Thoracic aorta (tissue), 2 donors: ENCODE measurements at places on chromosomes 16 and 17. TPM values are rescaled to one million over a fixed set of nuclear protein-coding genes. Genes with fewer than 3 reads are reported as not detected.

The KRTAP4-9 gene
- total RNA-seq = not detected

The MYCBPAP gene
- 0.56 TPM for total RNA-seq

The SLC5A11 gene
- total RNA-seq = not detected

The PPL gene
- total RNA-seq = 22.6 TPM

DNA sequence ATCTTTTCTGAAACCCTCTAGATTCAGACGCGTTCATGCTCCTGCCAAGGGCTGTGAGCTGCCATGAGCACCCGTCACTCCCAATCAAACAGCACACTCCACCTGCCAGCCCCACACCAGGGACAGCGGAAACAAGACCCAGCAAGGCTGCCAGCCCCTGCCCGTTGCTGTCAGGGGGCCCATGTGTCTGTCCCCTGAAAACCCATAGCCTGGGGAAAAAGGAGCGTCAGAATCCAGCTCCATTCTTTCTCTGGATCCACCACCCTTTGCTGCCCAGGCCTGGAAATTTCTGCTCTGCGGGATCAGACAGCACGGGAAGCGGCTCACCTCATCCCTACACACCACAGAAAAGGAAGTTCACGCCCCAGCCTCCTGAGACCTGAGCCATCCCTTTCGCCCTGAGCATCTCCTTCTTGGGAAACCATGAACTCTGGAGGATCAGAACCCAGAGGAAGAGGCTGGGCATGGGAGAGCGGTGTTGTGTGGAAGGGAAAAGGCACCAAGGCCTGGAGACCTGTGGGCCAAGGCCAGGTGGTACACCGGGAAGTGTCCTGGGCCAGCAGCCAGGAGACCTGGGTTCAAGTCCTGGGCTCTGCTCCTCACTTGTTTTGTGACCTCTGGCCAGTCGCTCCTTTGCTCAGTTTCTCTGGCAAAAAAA lies 51.5 kb upstream of the RCVRN start:
- H3K4me3 ChIP-seq = no peak overlapping the region
- no peaks in the 10 kb centered on the region for H3K27me3 ChIP-seq
- no peaks in the 10 kb centered on the region for H3K4me1 ChIP-seq

GRCh38 chr16:23952128-23952970 lies 116.6 kb downstream of the PRKCB start:
- DNase-seq = no peak
- no peaks in the 10 kb centered on the region for H3K36me3 ChIP-seq
- no peaks in the 10 kb centered on the region for H3K27me3 ChIP-seq
- peak overlapping the region; percentile 16 for H3K4me3 ChIP-seq
- no peaks in the 10 kb centered on the region for H3K4me1 ChIP-seq

- no peaks in the 10 kb centered on the region for H3K4me1 ChIP-seq
- no peak for DNase-seq
- H3K4me3 ChIP-seq = no peak overlapping the region
Observed at GRCh38 chr17:69961501-69962145, 113.4 kb upstream of the KCNJ16 start.

GRCh38 chr17:77464988-77465357 lies 324.2 kb downstream of the SEC14L1 start:
- DNase-seq = no peak
- peaks cover 9% of the 10 kb centered on the region for H3K4me1 ChIP-seq
- H3K4me3 ChIP-seq = no peak overlapping the region
- no peaks in the 10 kb centered on the region for H3K27me3 ChIP-seq
- no peaks in the 10 kb centered on the region for H3K36me3 ChIP-seq

GRCh38 chr17:70021726-70022125 lies 53.3 kb upstream of the KCNJ16 start:
- peak overlapping the region; percentile 37 for H3K27ac ChIP-seq
- no peaks in the 10 kb centered on the region for H3K27me3 ChIP-seq
- H3K36me3 ChIP-seq = no peaks in the 10 kb centered on the region
- no peak for DNase-seq
- peak overlapping the region; percentile 24 for H3K4me3 ChIP-seq
- peaks cover 6% of the 10 kb centered on the region for H3K4me1 ChIP-seq

DNA sequence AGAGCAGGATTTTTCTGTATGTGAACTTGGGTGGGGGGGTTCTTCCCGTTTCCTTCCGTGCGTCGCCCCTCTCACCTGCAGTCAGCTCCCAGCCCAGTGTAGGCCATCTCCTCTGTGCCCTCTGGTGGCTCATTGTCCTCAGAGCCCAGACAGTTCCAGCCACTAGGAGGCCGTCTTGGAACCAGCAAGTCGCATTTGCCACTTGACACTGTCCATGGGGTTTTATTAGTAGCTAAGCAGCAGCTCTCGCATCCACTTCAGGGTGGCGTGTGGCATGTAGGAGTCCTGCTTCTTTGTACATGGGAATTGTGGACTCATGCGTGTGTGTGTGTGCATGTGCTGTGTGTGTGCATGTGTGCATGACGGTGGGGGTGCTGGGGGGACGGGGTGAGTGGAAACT lies 74.0 kb downstream of the SEC14L1 start:
- no peak for DNase-seq
- no peaks in the 10 kb centered on the region for H3K27me3 ChIP-seq
- H3K4me1 ChIP-seq = no peaks in the 10 kb centered on the region
- no peak overlapping the region for H3K4me3 ChIP-seq
- H3K36me3 ChIP-seq = peaks cover 59% of the 10 kb centered on the region

GRCh38 chr16:3492356-3492755 lies 2.9 kb downstream of the C16orf90 start:
- peaks cover 7% of the 10 kb centered on the region for H3K36me3 ChIP-seq
- DNase-seq = no peak
- no peak overlapping the region for H3K4me3 ChIP-seq
- no peaks in the 10 kb centered on the region for H3K4me1 ChIP-seq
- no peak overlapping the region for H3K27ac ChIP-seq

DNA sequence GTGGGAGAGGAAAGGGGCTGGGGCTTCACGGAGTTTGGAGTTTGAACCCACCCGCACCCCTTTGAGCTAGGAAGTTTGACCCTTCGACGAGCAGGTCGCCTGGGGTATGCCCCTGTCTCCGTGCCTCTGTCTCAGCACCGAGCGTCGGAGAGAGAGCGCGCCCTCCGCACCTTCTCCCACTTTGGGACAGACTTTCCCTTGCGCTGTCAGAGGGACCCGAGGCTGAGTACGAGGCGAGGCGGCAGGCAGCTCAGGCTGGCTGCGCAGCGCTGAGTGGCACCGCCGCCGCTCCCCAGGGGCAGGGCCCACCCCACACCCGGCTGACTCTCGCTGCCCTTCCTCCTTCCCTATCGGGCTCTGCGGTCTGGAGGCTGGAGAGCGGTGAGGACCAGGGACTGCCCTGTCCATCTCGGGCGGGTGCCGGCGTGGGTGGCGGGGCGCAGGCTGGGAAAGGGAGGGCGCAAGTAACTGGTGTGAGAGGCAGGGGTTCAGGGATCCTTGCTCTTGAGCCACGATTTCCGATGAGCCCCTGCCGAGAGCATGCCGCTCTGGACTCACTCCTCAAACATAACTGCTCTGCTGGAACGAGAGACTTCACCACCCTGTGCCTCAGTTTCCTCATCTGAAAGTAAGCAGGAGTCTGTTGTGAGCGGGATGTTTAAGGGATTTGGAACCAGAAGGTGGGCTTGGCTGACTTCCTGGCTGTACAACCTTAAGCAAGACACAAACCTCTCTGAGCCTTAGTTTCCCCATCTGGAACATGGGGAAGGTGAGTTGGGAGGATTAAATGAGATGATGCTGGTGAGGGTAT lies 981 bp downstream of the BEAN1 start:
- H3K36me3 ChIP-seq = no peaks in the 10 kb centered on the region
- no peak for DNase-seq
- H3K27me3 ChIP-seq = no peaks in the 10 kb centered on the region
- H3K4me1 ChIP-seq = peaks cover 16% of the 10 kb centered on the region
- H3K27ac ChIP-seq = no peak overlapping the region
- peak overlapping the region; percentile 69 for H3K4me3 ChIP-seq

DNA sequence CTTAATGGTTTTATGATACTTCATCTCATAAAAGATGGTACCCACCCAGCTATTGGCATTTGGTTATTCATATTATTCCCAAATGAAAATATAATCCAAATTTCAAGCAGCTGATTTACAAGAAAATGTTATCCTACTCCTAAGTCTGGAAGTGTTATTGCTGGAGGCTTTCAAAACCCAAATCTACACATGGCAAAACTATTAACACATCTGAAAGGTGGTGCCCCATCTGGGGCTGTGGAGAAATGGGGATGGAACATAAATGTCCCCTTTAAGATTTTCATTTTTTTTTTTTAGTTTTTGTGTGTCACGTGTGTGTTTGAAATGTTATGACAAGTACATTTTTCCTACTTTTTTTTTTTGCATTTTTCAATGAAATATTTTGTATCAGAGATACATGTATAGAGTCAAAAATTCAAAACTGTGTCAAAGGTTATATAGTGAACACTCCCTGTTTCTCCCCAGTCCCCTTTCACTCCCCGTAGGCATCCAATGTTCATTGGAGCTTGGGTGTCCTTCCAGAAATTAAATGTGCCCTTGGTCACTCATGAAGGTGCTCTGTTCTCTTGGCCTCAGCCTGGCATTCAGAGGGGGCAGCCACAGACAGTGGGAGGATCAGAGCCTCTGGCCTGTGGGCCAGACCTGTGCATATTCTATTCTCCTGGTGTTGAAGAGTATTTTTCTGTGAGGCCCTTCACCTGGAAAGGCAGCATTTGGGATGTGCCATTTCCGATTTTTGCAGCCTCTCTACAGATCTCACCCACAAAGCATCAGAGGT lies 79.1 kb downstream of the CLEC16A start:
- no peaks in the 10 kb centered on the region for H3K27me3 ChIP-seq
- DNase-seq = no peak
- H3K4me3 ChIP-seq = no peak overlapping the region

GRCh38 chr17:7383742-7384488 lies 3.0 kb downstream of the TNK1 start:
- H3K27me3 ChIP-seq = no peaks in the 10 kb centered on the region
- H3K36me3 ChIP-seq = no peaks in the 10 kb centered on the region
- H3K27ac ChIP-seq = no peak overlapping the region
- no peak for DNase-seq
- peaks cover 6% of the 10 kb centered on the region for H3K4me1 ChIP-seq

- H3K4me1 ChIP-seq = no peaks in the 10 kb centered on the region
- no peak for DNase-seq
- H3K4me3 ChIP-seq = no peak overlapping the region
- no peaks in the 10 kb centered on the region for H3K36me3 ChIP-seq
Observed at GRCh38 chr17:12853921-12854320, 64.6 kb downstream of the ARHGAP44 start.
